Stromal cell of bone marrow (primary cell): ENCODE measurements at places on chromosomes 12 and 14.

DNA sequence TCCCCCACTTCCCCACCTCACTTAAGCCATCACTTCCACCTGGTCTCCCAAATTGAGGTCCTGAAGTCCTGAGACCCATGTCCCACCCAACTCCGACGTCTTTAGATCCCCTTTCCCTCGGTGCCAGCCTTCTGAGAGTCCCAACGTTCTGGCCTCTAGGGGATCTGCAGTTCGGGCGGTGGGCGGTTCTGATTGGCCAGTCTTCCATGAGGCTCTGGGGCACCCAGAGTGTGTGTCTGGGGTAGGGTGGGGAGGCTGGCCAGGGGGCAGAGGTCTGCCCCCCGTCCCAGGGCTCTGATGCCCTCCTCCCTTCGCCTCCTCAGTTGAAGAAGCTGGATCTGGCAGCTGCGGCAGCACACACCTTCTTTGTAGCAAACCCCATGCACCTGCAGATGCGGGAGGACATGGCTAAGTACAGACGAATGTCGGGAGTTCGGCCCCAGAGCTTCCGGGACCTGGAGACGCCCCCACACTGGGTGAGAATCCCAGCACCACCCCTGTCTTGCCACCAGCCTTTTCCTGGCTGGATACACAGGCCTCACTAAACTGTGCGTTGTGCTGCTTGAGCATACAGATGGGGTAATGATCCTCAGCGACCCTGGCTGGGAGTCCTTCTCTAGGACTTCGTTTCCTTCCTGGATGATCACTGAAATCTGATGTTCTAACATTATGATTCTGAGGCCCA is 1.5 kb downstream of the P3H3 start:
- no peak for DNase-seq

DNA sequence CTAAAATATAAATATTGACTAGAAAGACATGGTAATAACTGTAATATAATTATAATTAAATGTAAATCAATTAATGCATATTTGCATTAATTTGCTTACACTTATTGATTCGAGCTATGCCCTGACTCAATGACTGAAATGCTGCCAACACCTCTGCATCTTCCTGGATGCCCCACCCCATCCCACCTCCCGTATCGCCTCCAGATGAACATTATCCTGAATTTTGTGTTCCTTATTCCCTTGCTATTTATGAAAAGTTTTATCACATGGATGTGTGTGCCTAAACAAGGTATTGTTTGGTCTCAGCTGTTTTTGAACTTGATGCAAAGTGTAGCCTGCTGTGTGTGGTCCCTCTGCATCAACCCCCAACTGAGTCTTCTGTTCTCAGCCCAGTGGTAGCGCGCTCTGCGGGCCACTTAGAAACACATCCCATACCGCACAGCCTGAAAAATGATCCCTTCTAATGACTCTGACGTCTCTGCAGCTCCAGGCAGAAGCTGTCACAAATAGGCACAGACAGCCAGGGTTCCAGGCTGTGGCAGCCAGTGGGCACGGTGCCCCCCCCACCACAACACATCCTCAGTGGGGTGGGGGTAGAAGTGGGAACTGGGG is 96.5 kb downstream of the PRMT8 start:
- DNase-seq = no peak

DNA sequence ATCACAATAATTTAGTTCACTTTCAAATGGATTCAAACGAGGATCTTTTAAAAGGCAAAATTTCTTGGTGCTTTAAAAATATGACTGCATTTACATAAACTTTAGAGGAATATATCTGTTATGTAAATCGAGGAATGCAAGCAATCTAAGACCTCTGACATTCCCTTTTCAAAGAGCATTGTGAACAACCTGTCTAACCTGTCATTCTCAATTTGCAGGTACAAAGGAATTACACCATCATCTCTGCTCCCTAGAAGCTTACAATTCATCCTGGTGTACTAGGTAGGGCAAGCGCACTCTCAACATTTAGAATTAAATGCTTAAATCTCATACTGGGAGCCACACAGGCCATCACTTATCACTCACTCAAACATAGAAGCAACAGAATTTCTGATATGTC is 35.6 kb downstream of the BMP4 start:
- no peak for DNase-seq

DNA sequence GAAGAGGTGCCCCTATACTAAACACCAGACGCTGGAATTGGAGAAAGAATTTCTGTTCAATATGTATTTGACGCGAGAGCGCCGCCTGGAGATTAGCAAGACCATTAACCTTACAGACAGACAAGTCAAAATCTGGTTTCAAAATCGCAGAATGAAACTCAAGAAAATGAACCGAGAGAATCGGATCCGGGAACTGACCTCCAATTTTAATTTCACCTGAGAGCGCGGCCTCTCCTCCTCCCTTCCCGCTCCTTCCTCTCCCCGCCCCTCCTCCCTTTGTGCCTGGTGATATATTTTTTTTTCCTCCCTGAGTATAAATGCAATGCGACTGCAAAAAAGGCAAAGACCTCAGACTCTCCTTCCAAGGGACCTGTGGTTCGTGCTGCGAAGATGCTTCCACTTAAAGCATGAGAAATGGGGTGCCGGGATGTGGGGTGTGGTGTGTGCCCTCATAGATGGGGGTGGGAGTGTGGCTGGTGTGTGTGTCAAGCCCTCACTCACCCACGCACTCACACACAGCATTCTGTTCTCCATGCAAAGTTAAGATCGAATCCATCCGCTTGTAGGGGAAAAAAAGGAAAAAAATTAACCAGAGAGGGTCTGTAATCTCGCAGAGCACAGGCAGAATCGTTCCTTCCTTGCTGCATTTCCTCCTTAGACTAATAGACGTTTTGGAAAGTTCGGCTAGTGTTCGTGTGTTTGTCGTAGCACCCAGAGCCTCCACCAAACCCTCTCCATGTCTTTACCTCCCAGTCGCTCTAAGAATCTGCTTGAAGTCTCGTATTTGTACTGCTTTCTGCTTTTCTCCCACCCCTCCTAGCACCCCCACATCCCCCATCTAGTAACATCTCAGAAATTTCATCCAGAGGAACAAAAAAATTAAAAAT is 4.5 kb downstream of the HOXC10 start:
- DNase-seq = peak; percentile 80

GRCh38 chr12:65086236-65086635 is 34.9 kb downstream of the WIF1 start:
- DNase-seq = no peak

GRCh38 chr12:76341436-76342030 is 6.7 kb downstream of the BBS10 start:
- DNase-seq = no peak

DNA sequence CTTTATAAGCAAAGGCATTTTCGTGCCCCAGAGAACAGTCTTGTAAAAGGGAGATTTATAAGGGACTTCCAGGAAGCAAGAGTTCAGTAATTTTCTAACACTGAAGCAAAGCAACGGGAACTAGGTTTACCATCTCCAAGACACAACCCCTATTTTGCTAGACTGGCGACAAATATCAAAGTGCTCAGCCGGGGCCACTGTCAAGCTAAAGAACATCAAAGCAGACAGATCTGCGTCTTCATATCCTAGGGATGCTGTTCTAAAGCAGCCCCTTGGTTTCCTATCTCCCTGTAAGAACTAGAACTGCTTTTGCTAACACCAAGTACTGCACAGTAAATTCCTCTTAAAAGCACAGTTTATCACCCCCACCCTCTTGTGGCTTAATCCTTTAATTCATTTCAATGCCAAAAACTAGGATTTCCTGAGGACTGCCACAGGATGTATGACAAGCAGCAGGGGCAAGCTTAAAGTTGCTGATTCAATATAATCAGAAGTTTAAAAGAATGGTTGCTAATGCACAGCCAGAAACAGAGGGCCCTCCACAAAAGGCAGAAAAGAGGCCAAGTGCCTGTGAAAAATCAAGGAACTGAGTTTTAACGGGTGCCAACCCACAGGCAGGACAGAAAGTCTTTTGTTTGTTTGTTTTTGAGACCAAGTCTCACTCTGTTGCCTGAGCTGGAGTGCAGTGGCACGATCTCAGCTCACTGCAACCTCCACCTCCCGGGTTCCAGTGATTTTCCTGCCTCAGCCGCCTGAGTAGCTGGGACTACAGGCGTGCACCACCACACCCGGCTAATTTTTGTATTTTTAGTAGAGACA is 44.0 kb upstream of the ISM2 start:
- DNase-seq = no peak

GRCh38 chr12:52184813-52185212 is 7.0 kb downstream of the KRT80 start:
- DNase-seq = no peak

DNA sequence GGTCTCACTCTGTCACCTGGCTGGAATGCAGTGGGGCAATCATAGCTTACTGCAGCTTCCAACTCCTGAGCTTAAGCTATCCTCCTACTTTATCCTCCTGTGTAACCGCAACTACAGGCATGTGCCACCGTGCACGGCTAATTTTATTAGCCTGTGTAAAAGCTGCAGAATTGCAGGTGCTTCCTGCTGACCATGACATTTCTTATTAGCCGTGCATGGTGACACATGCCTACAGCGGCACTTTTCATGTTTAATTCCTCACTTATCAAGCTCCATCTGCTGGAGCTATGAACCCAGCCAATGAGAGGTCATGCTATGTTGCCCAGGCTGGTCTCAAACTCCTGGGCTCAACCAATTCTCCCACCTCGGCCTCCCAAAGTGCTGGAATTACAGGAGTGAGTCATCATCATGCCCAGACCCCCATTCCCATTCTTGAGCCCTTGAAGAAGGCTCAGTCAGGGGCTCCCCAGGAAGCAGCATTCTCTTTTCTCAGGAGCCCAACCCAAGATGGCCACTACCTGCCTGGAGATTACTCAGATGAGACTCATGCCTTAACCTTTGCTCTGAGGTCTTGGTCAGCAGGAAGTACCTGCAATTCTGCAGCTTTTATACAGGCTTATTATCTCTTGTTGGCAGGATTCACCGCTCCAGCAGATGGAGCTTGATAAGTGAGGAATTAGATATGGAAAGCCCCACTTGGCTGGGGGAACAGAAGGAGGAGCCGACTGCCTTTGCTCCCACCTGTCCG is 503.2 kb downstream of the MED13L start:
- no peak for DNase-seq

GRCh38 chr14:84409435-84409834 is 1120.5 kb upstream of the FLRT2 start:
- DNase-seq = no peak

DNA sequence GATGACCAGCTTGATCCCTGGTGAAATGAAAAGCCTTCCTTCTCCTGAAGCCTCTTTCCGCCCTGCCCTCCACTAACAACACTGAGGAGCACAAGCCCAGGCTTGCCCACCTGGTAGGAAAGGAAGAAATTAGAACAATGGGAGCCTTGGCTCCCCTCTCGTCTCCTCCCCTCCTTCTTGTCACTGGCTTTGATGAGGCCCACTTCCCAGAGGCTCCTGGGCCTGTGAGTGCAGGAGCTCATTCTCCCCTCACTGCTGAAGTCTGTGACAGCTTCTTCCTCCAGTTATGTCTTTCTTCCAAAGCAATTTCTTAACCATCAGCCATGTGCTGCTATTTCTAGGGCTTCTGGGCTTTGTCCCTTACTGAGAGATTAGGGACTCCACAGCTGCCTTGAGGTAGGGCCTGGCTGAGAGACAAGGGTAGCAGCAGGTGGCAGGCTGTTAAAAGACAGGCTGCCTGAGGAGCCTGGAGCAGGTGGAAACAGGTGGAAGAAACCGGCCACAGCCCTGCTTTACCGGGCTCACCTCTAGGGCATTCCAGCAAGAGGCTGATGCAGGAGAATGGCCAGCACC is 53.6 kb upstream of the SRSF5 start:
- DNase-seq = no peak

GRCh38 chr12:28568704-28569103 is 378.4 kb downstream of the CCDC91 start:
- DNase-seq = no peak

DNA sequence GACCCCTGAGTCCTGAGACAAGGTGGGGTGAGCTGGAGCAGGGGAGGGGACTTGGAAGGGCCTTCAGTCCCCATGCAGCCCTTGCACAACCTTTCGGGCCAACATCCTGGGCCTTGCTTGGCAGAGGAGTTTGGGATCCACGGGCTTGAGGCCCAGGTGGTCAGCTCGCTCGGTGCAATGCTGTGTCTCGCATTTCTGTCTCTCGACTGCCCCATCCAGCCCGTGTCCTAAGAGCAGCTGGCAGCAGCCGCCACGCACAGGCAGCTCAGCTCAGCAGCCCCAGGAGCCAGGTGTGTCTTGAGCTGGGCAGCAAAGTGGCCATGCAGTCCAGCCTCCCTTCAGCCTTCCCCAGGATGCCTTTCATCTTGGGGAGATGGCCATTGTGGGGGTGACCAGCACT is 10.8 kb downstream of the PACS2 start:
- no peak for DNase-seq

- DNase-seq = no peak
These were observed 399.2 kb downstream of the IPO8 start for GRCh38 chr12:30296486-30296885.

- DNase-seq = no peak
These were observed 79.1 kb downstream of the KCNK13 start for GRCh38 chr14:90140956-90141316.

- no peak for DNase-seq
These were observed 546.7 kb downstream of the SNAPC1 start for GRCh38 chr14:62308891-62309290.

DNA sequence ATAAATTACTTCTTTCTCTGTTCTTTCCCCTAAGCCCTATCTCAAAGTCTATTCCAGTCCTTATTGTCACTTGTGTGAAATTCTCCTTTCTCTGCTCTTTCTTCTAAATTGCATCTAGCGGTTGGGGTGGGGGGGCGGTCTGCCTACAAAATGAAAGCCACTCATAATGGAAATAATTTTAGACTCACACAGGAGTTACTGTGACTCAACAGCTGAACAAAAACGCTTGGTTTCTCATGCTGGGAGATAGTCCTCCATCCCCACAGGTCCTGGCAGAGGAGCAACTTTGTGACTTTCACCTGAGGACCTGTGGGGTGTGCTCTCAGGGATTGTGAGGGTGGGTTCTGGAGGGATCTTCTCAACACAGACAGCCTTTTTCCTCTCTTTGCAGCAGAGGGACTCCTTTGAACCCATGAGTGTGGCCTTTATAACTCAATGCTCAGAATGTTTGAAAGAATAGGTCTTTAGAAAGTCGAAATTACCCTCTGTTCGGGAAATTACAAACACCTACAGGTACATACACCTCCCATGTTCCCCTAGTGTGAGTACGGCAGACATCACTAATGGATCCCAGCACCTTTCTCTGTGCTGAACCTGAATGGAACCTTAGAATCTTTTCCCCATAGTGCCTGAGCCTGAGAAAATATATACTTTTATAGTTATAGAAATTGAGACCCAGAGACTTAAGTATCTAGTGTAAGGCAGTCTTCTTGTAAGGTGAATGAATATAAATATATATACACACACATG is 109.7 kb downstream of the CHST11 start:
- DNase-seq = no peak

GRCh38 chr12:15546102-15546701 is 223.9 kb downstream of the PTPRO start:
- no peak for DNase-seq

GRCh38 chr14:59483363-59483762 is 845 bp downstream of the L3HYPDH start:
- no peak for DNase-seq

- DNase-seq = no peak
These were observed 45.9 kb downstream of the DIP2B start for GRCh38 chr12:50550530-50551223.

GRCh38 chr12:3606128-3606527 is 115.1 kb downstream of the PRMT8 start:
- no peak for DNase-seq
